ENCODE measurements at places on chromosomes 2 and 18.

GRCh38 chr2:205658572-205658971 is 23.7 kb upstream of the NRP2 start:
- no peak for DNase-seq

GRCh38 chr2:182426082-182426917 is 536 bp downstream of the PDE1A start:
- DNase-seq = no peak

- no peak for DNase-seq
Measured at GRCh38 chr2:204909791-204910190, 364.5 kb downstream of the PARD3B start.

DNA sequence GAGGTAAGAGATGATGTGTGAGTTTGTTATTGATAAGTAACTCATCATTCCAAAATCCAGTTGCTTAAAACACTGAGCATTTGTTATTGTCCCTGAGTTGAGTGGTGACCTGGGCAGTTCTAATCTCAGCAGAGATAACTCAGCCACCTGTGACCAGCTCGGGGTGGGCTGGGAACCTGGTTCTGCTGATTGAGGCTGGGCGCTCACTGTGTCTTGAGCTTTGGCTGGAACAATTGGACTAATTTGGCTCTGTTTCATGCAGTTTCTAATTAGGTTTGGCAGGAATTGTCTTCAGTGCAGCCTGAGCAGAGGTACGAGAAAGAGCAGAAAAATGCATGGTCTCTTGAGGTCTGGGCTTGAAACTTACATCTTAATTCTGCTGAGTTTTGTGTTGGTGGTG is 144.7 kb downstream of the RNF144A start:
- DNase-seq = no peak

DNA sequence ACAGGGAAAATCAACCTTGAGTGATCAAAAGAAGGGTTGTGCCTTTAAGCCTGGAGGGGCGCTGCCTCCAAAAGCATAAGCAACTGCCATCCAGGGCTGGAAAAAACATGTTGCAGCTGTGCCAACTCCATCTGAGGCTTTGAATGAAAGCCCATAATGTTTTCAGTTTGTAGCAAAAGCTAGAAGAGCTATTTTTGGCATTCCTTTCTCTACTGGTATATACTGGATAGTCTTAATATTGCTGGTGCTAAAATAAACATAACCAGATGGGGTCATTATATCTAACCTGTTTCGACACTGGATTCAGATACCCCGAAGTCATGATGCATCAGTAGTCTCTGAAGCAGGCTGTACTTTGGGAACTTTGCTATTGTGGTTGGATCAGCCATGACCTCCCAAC is 25.1 kb downstream of the ANXA4 start:
- DNase-seq = no peak

DNA sequence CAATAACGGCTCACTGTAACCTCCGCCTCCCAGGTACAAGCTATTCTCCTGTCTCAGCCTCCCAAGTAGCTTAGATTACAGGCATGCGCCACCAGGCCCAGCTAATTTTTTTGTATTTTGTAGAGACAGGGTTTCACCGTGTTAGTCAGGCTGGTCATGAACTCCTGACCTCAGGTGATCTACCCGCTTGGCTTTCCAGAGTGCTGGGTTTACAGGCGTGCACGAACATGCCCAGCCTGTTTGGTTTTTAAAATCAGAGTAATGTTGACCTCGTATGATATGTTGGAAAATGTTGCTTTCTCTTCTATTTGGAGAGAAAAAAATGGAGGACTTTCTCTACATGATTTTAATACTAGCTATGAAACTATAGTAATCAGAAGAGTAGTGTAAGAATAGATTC is 386.2 kb downstream of the PTH2R start:
- no peak for DNase-seq

- DNase-seq = no peak
Measured at GRCh38 chr2:130790312-130790711, 35.0 kb downstream of the AMER3 start.

DNA sequence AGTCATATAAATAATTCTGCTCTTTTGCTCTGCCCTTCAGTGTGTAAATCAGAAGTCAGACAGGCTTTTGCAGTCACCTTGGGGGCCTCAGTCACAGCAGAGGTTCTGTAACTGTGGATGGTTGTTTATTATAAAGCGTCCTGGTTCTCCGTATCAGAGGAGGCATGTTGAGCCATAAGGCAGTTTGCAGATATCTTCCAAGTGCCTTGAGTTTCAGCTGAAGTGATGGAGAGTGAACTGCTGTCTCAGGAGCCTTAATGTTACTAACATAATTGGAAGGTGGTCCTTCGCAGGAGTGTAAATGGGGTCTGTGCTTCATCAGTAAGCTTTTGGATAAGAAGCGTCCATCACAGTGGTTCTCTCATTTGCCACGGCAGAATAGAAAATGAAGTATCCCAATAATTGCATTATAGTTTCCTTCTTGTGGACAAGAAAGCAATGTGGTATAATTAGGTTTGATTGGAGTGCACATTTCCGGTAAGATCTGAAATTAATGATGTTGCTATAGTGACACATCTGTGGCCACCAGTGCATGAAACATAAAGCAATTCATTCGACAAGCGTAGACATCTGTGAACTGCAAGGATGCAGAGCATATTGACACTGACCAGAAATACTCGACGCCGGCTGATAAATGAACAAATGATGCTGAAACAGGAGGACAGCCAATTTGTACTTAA is 112.5 kb upstream of the NFATC1 start:
- no peak for DNase-seq

- DNase-seq = no peak
Measured at GRCh38 chr2:88764850-88765153, 73.3 kb downstream of the RPIA start.

GRCh38 chr2:33496726-33497125 is 20.3 kb downstream of the RASGRP3 start:
- no peak for DNase-seq

DNA sequence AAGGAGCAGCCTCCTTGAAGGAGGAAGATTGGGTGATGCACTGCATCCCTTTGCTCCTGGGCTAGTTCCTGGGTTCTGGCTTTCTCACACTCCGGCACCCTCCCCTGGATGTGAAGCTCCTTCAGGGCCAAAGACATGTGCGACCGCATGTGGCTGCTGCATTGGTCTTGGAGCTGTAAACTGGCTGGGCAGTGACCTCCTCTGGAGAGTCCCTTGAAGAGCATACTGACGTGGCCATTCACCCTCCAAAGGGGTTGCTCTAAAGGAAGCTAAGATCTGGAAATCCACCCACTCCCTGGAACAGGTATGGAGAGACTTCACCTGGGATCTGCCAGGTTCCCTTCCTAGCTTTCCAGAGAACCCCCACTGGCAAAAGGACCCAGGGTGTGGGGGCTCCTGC is 62.1 kb downstream of the TMEM17 start:
- DNase-seq = no peak

GRCh38 chr2:115115135-115115534 is 672.7 kb downstream of the DPP10 start:
- no peak for DNase-seq

- DNase-seq = peak; percentile 42
Measured at GRCh38 chr2:232523682-232524597, 2.0 kb upstream of the CHRND start.

DNA sequence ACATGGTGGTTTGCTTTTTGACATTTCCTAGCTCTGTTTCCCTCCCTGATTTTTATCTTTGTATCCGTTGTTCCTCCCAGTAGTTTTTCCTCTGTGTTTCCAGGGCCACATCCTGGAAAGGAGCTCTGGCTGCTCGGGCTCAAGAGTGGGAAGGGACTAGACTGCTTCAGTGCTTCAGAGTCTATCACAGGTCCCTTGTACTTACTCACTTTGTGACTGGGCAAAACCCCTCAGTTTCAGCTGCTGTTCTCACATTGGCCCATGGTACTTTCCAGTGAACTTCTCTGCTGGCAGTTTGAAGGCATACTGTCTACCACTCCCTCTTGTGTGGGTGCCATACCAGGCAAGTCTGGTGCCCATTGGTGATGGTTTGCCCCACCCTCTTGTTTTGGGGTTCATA is 7.5 kb upstream of the STAMBP start:
- peak; percentile 69 for DNase-seq

GRCh38 chr2:207317378-207317984 is 151.7 kb upstream of the KLF7 start:
- DNase-seq = peak; percentile 83

DNA sequence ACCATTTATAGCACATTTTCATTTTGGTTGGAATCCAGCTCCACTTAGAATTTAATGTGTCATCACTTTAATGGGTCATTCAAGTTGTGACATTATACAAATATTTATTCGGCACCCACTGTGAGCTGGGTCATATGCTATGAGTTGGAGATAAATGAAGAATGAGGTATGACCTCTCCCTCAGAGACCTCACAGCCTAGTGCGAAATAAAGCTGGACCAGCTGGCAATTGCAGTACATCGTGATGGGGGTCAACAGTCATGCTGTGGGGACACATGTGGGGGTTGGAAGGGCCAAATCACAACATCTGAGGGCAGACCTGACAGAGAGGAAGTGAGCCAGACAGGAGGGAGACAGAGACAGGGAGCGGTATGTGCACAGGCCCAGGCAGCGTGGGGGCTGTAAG is 175.4 kb downstream of the MAIP1 start:
- DNase-seq = no peak

- DNase-seq = no peak
Measured at GRCh38 chr2:65450393-65450792, 18.0 kb upstream of the SPRED2 start.

DNA sequence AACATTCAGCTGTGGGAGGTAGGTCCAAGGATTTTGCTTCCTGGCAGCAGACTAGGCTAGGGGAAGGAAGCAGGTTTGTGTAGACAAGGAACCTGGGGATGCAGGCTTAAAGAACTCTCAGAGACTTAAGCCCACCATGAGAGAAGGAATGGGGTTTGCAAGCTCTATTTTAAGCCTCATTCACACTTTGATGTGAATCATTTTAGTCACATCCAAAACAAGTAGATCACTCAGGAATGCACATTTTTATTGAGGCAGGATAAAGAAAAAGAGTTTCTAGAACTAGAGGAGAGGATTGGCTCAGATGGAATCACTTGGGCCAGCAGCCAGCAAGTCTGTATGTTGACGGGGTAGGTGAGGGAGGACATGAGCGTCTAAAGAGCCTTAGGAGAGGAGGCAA is 3.3 kb upstream of the NAPG start:
- no peak for DNase-seq

- no peak for DNase-seq
Measured at GRCh38 chr18:61637319-61637718, 255.5 kb downstream of the RNF152 start.

- DNase-seq = no peak
Measured at GRCh38 chr18:3217948-3218647, 1.7 kb downstream of the MYOM1 start.

DNA sequence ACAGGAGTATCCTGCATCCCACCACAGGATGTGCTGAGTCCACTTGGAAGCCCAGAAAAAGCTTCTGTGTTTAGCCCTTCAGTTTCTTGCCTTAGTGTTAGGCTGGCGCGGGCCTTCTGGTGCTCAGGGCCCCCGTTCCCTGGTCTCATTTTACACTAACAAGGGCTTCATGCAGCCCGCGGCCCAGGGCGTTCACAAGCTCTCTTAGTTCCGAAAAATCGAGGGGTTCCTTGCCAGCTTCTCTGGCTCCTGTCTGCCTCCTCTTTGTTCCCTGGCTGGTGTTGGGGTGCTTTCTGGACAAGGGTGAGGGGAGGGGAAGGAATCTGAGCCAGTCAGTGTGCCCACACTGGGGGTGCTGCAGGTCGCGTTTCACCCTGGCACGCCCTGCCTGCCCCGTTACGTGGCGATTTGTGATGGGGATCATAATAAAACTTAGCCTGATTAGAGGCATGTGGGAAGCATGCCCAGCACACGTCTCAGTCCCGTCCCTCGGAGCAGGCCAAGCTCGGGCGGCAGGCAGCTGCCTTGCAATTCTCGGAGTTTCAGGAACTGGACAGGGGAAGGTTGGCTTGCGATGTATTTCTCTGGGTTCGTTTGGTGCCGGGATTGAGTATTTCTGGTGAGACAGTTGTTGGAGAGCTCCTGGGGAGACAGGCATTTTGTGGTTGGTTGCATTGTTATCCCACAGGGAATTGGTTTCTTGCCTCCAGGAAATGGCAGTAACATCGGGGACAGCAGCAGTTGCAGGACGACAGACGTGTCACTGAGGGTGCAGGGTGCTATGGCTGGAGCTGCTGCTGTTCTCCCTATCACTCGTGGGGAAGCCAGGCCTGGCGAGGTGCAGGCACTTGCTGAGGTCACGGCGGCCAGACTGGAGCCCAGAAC is 22.9 kb downstream of the SH3BP4 start:
- no peak for DNase-seq

GRCh38 chr2:239227661-239228371 is 173.0 kb downstream of the HDAC4 start:
- no peak for DNase-seq

DNA sequence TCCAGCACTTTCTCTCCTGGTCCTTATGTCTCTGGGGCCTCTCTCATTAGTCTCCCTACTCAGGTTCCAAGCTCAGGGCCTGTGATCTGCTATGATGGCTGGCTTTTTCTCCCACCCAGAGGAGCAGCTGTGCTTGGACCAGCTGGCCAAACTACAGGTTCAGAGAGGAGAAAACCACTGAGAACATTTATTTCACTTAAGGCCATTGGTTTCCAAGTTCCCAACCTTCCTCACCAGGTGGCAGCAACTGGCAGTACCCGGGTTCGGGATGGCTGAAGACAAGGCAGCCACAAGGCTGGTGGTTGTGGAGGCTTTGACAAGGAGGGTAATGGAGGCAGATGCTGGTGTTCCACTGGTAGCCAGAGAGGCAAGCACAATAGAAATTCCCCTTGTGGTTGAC is 29.9 kb upstream of the SELENOI start:
- DNase-seq = no peak

GRCh38 chr18:47587587-47587986 is 336.1 kb upstream of the SKOR2 start:
- no peak for DNase-seq

GRCh38 chr18:8423051-8423557 is 186.1 kb upstream of the RAB12 start:
- DNase-seq = no peak

DNA sequence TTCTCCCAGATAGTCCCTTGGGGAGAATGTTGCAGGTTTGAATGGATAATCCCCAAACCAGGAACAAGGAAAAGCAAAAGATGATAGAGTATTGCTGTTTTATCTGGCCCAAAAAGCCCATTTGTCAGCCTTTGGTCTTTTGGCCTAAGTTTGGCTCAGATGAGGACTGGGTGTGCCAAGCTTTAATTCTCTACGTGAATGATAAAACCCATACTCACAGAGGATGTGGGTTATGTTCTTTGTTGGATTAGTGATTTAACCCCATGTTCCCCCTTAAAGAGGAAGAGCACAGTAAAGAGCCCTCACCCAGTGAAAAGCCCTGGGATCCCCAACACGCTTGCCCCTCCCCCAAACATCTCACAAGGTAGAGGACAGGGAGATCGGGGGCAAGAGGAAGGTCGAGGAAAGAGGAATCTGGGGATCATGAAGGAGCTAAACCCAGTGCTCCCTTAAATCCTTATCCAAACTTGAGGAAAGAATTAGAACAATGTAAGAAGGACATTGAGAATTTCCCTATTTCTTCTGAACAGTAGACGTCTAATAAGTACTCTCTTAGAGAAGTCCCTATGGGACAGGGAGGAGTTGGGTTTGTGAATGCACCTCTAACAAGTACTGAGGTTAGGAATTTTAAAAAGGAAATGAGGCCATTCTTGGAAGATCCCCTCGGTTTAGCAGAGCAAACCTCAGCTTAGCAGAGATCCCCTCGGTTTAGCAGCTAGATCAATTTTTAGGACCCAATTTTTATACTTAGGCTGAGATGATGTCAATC is 105.0 kb downstream of the HIBCH start:
- DNase-seq = no peak

GRCh38 chr18:8356001-8356400 is 253.2 kb upstream of the RAB12 start:
- DNase-seq = no peak
